Cerebellar nuclear complex (tissue), 1 donor: ENCODE measurements at places on chromosomes 7 and 10.

DNA sequence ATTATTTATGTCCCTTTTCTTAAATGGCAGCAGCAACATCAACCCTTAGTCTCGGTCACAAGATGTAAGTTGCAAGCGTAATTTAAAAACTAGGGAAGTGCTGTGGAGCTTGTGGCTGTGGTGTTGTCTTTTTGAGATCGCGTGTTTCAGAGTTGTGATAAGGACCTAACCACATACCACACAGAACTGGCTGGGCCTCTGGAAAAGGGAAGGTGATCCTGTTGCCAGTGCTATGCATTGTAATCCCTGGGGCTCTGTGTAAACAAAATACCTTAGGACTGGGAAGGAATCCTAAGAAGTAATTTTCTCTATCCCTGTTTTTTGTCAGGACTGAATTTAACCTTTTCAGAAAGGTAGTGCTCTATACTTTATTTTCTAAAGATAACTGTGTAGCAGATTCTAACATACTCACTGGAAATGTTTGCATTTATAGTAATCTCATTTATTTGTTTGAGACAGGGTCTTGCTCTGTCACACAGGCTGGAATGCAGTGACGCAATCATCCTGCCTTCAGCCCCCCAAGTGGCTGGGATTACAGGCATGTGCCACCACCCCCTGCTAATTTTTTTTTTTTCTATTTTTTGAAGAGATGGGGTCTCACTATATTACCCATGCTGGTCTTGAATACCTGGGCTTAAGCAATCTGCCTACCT, 60.4 kb downstream of the INPP5F start:
- DNase-seq = no peak

DNA sequence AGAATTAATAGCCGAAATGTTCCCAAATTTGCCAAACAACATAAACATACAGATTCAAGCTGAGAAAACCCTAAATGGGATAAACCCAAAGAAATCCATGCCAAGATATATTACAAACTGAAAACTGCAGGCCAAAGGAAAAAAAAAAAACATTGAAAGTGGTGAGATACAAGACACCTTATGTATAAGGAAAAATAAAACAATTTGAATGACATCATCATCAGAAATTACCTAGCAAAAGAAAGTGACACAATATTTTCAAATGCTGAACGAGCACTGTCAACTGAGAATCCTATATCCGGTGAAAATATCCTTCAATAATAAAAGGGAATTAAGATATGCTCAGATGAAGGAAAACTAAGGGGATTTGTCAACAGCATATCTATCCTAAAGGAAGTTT, 66.5 kb downstream of the PHYHIPL start:
- no peak for DNase-seq

GRCh38 chr7:133675510-133676218, 422.8 kb downstream of the EXOC4 start:
- no peak for DNase-seq

- no peak for DNase-seq
Observed at GRCh38 chr7:98852826-98853225, 17.0 kb downstream of the TMEM130 start.

- DNase-seq = no peak
Observed at GRCh38 chr10:1465418-1465911, 271.9 kb downstream of the ADARB2 start.

GRCh38 chr7:22851145-22851544, 28.5 kb upstream of the TOMM7 start:
- no peak for DNase-seq

DNA sequence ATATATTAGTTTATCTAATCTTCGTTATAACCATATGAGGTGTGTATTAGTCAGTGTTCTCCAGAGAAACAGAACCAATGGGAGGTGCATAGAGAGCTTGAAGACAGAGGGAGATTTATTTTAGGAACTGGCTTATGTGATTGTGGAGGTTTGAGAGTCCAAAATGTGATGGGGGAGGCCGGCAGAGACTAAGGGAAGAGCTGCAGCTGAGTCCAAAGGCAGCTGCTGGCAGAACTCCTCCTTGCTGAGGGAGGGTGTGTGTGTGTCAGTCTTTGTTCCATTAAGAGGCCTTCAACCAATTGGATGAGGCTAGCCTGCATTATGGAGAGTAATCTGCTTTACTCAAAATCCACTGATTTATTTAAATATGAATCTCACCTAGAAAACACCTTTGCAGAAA, 165.1 kb downstream of the SH3PXD2A start:
- no peak for DNase-seq

- no peak for DNase-seq
Observed at GRCh38 chr10:127866276-127867013, 26.3 kb downstream of the CLRN3 start.

- DNase-seq = no peak
Observed at GRCh38 chr10:689452-690371, at the start of gene DIP2C. Gene DIP2C, minus strand, starts transcription at chr10:689668. Its CDS starts 90 bp downstream, at chr10:689578.
